Naive thymus-derived CD8-positive, alpha-beta T cell (primary cell): ENCODE measurements at places on chromosomes 6 and 20.
A peak's percentile ranks its signal among the peaks of the same experiment; 100 is the strongest.

- peak; percentile 43 for DNase-seq
Measured at GRCh38 chr20:33370291-33370690, 31.0 kb downstream of the CDK5RAP1 start.

GRCh38 chr20:63442100-63442493 is 30.4 kb downstream of the KCNQ2 start:
- peak; percentile 51 for DNase-seq

GRCh38 chr6:165647041-165647440 is 16.0 kb downstream of the PDE10A start:
- no peak for DNase-seq

DNA sequence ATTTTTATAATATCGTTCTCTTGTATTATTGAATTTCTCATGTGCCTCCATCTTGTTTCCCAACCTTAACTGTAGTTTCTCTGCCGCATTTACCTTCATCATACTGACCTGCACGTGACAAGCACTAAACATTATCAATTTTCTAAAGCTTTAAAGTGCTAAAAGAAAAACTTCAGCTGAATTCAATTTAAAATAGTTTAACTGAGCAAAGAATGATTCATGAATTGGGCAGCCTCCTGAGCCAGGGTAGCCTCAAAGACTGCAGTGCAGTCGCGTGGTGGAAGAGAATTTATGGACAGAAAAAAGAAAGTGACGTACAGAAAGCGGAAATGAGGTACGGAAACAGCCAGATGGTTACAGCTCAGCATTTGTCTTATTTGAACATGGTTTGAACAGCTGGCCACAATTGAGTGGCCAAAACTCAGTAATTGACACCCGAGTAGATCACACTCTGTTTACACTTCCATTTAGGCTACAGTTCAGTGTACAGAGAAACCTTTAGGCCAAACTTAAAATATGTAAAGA is 4.2 kb upstream of the ZDHHC14 start:
- no peak for DNase-seq

- no peak for DNase-seq
Measured at GRCh38 chr20:50690650-50691572, at the start of gene RIPOR3. Gene RIPOR3 (minus strand): TSS chr20:50691542. CDS start chr20:50691128, 414 bp downstream.

DNA sequence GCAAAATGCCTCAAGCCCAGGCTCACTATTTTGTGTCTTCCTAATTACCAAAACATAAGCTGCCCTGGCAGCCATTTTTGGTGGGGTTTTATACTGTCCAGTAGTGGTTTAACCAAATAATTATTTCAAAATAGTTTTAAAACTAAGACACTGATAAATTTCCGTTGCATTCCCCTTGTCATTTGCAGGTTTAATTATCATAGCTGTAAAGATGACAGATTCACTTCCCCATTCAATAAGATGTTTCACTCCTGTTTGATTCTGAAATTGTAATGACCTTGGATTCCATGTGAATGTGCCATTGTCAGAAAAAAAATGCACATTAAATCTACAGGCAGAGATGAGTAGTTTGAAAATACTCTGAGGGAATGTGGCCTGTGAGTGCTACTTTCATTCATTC is 172.0 kb downstream of the COL9A1 start:
- no peak for DNase-seq
